ENCODE measurements at places on chromosomes 13 and 19.

DNA sequence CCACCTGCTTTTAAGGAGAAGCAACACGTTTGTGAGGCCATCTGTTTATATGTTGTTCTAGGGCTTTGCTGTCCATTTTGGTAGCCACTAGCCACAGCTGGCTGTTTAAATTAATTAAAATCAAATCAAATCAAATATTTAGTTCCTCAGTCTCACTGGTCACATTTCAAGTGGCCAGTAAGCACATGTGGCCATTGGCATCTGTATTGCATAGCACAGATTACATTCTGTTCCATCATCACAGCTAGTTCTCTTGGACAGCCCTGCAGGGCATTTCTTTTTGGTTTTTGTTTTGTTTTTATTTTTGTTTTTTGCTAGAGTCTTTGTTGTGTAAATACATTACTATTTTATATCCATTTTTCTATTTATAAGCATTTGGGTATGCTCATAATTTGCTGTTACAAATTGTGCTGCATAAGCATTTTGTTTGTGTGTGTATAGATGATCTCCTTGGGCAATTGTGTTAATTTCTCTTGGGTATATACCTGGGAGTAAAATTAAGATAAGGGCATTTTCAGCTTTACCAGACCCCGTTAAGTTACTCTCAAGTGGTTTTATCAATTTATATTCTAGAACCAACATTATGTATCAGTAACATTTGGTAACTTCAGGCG, 31.3 kb downstream of the SAE1 start:
- no peak for DNase-seq

- no peak for DNase-seq
These were observed 3.9 kb downstream of the OCEL1 start for GRCh38 chr19:17229890-17230289.

DNA sequence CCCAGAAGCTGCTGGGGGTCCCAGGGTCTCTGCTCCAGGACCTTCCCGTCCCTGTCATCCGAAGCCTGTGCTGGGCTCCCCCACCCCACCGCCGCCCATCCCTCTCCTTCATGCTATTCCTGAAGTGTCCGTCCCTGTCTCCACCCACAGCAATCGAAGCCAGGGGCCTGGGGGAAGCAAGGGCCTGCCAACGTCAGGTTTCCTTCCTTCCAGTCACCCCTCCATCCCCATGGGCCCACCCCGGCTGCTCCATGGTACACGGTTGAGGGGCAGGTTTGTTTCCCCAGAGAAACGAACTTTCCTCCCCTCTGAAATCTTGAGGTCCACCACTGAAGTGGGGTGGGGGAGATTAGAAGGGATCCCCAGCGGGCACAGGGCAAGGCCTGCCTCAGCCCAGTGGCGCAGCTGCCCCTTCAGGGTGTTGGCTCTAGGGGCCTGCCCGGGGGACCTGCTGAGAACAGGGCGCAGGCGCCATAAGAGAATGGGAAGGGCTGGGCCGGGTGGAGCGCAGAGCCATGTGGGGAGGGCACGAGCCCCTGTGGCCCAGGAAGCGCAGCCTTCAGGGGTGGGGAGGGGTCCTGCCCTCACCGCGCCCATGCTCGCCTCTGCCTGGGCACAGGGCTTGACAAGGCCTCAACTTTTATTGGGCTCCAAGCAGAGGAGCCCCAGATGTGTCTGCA, 16.1 kb downstream of the CEBPG start:
- DNase-seq: no peak

GRCh38 chr19:19142347-19142746, 4.1 kb upstream of the TMEM161A start:
- DNase-seq: no peak

GRCh38 chr13:27199696-27200095, 28.1 kb upstream of the USP12 start:
- DNase-seq: no peak

GRCh38 chr19:29172302-29172701, 40.6 kb downstream of the UQCRFS1 start:
- DNase-seq: no peak

- DNase-seq: no peak
These were observed 6.7 kb upstream of the MICU2 start for GRCh38 chr13:21610687-21611086.

DNA sequence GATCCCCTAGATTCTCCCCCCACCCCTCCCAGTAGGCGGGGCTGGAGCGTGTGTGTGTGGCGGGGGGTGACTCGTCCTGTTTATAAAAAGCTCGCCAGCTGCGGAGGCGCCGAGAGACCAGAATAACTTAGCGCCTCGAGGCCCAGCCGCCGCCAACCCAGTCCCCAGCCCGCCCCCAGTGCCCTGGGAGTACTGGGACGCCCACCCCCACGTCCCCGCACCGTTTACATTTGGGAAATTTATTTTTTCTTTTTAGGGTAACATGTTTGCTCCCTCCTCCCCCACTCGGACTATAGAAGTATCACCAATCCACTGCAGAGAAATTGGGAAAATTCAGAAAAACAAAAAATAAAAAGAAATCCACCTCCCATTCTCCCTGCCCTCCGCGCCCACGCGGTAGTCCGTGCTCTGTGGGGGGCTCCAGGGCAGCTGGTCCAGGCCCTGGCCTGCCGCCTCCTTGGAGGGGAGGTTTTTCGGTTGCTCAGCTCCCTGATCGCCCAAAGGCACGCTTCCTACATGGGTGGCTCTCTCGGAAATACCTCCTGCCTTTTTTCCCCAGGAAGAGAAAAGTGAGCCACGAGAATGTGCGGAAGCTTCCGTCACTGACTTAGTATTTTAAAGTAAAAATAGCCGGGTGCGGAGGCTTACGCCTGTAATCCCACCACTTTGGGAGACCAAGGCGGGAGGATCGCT, 1.5 kb upstream of the RAB3A start:
- DNase-seq: peak; percentile 82

DNA sequence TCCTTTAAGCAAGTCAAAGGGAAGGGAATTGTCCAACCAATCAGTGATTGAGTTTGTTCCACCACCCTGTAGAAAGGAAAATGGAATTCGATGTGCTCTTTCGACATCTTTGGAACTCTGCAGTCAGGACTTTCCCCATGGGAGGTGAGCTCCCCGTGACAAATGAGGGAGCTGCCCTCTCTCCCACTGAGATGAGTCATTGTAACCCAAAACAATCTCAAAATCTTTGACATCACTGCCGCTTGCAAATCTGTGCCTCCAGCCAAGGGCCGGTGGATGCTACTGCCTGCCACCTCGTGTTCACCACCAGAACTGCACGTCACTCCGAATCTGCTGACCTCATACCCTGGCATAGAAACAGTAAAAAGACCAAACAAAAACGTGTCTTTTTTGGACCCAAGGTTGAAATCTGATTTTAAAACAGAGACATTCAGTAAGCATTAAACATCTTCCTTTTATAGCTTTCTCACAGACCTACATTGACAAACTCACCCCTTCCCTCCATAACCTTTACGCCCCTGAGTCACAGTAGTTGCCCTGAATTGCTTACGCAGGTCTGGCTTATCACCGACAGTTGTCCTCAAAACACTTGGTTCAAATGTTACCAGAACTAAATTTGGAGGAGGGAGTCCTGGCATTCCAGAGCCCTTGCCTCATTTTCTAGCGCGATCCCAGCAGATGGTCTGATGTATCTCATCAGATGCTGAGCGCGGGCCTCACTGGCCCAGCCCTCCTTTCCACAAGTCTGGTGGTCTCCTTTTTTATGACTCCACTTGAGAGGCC, 105.2 kb downstream of the COL4A2 start:
- DNase-seq: peak; percentile 93

DNA sequence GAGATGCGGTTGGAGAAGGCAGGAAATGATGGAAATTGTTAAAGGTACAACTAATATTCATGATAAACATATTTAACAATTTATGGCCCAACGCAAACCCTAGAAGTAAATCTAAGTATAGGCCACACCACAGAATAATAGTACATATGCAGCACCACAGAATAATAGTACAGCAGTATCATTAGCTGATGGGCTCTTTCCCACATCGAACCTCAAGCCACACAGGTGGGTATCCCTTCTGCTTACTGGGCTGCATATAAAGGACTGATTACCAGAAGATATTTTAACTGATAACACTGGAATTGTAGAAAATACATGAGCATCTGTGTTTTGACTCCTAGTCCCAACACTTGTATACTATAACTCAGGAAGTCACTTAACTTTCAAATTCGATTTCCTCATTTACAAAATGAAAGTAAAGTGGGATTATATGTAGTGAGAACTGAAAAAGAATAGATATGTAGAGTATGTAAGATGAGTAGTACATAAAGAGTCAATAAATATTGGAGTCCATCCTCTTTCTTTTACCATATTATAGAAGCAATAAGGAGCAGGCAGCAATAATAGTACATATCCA, 91.5 kb downstream of the TSC22D1 start:
- no peak for DNase-seq

DNA sequence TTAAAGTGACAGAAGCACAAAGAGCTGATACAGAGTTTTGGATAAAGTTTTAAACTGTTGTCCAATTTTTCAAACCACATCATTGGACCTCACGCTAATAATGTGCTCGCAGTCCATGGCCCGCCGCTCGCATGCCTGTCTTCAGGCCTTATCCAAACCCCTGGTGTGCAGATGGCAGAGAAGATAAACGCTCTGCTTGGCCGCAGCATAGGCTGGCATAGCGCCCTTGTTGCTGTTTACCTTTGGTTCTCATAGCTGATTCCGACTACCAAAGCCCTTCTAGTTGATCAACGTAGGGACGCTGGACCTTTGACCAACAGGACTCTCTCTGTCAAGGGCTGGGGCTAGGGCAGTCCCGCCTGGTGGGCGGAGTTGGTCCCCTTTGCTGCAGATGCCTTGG, 23.5 kb upstream of the QTRT1 start:
- no peak for DNase-seq

DNA sequence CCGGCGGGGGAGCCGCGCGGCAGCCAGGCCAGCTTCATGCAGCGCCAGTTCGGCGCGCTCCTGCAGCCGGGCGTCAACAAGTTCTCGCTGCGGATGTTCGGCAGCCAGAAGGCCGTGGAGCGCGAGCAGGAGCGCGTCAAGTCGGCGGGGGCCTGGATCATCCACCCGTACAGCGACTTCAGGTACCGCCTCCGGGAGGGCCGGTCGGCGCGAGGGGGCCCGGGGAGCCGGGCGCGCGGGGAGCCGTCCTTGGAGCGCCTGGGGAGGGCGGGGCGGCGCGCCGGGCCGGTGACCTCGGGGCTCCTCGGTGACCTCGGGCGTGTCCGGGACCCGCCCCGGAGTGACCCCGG, 690 bp downstream of the HCN2 start:
- DNase-seq: no peak

GRCh38 chr13:114200399-114200911, 21.4 kb downstream of the CFAP97D2 start:
- no peak for DNase-seq

- peak; percentile 2 for DNase-seq
These were observed 33.4 kb downstream of the COG6 start for GRCh38 chr13:39688699-39689405.

GRCh38 chr19:4371247-4372164, 28.1 kb downstream of the MPND start:
- no peak for DNase-seq

DNA sequence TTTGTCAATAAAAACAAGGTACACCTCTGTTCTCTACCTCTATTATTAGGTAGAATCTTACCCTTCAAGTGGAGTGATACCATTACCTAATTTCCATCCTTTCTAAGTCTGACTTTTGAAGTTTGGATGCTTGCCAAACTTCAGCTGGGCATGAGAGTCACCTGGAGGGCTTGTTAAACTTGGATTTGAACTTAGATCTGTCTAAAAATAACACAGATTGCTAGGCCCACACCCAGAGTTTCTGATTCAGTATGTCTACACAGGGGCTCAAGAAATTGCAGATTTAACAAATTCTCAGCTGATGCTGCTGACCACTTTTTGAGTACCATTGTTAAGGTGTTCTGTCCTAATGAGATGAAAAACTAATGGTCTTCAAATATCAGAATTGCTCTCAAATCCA, 512.2 kb downstream of the LMO7 start:
- DNase-seq: no peak

GRCh38 chr19:46856062-46857022, 4.5 kb upstream of the ARHGAP35 start:
- peak; percentile 97 for DNase-seq

DNA sequence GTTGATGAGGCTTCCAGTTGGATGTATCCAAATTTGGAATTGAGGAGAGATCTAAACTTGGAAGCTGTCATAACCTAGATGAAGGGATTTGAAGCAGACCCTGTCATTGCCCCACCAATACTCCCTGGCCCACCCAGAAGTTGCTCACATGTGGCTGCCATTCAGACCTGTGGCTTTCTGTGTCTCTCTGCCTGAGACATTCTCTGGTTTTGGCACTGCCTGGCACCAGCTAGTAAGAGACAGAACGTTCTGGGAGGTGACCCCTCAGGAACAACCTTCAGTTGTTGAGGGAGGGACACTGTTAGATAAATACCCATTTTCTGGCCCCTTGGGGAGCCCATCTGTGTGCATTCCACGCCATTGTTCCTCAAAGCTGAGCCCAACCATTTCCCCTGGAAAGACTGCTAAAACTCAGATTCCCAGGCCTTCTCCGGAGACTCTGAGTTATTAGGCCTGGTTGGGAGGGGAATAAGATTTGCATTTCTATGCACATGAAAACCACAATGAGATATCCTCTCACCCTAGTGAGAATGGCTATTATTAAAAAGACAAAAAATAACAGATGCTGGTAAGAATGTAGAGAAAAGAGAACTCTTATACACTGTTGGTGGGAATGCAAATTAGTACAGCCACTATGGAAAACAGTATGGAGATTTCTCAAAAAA, 290.4 kb downstream of the TSHZ3 start:
- DNase-seq: no peak

DNA sequence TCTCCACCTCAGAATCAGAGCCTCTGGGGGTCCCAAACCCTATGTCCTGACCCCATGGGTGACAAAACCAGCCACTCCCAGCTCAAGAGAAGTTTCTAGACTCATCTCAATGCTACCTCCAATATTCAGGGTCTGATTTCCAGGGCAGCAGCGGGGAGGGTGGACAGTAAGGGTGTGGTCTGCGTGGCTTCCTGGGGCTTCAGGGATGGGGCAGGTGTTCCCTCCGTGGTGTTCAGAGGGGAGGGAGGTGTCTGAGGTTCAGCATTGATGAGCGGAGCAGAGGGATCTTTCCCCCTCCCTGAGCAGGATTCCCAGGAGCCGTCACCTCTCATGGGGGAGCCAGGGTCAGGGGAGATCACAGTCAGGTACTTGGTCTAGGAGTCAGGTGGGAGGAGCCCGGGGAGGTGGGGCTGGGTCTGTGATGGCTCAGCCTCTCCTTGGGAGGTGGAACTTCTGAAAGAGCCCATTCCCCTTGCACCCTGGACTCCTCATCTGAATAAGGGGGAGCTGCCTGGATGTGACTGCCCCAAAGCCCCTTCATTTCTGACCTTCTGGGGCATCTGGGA, 2.9 kb downstream of the LILRA2 start:
- DNase-seq: no peak
